ENCODE measurements at places on chromosomes 7 and 10.

DNA sequence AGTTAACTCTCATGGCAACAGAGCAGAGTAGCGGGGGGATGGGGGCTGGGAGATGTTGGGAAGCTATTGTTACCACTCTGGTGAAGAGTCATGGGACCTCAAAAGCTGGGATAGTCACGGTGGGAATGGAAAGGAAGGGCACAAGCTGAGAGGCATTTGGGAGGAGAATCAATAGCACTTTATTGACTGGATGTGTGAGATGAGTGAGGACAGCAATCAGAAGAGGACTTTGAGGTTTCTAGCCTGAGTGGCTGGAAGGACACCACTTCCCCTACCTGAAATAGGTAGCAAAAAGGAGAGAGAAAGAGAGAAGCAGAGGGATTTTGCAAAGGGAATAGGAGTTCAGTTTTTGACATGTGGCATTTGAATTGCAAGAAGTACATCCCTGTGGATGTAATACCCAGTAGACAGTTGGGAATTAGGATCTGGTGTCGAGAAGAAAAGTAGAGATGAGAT, 27.2 kb downstream of the SCD start:
- no peak for DNase-seq

- no peak for DNase-seq
These were observed 346.0 kb downstream of the ELMO1 start for GRCh38 chr7:37102518-37103137.

DNA sequence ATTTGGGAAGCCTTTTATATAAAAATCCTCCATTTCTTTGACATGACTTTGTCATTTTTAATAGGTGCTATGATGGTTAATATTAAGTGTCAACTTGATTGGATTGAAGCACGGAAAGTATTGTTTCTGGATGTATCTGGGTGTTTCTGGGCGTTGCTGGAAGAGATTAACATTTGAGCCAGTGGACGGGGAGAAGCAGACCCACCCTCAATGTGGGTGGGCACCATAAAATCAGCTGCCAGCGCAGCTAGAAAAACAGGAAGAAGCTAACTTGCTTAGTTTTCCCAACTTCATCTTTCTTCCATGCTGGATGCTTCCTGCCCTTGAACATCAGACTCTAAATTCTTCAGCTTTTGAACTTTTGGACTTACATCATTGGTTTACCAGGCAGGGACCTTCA, 1003.0 kb downstream of the SORCS3 start:
- DNase-seq, result no peak

DNA sequence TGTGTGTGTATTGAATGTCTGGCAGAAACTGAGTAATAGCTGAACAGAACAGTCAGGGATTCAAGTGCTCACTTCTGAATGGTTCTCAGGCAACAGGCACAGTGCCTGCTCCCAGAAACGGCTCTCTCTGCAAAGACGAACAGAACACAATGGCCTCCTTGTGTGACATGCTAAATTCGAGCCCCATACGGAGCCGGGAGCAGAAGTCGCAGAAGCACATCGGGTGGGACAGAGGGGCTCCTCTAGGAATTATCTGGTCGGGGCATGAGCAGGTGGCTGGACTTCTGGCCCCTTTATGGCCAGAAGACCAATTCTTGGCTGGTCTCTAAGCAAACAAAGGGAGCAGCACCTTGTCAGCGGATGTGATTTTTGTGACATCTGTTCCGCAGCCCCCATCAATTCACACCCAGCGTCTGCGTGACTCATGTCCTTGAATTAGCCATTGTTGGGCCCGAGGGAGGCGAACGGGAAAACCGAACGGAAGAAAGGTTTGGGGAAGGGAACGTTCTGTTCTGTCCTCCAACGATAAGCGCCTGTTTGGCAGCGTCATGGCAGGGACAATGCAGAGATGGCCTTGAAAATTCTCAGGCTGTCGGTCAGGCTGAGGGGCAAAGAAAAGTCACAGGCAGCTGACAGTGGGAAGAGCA, 47.3 kb upstream of the NPTX2 start:
- DNase-seq, result no peak

- DNase-seq, result no peak
These were observed 66.5 kb downstream of the ZNF277 start for GRCh38 chr7:112272921-112273561.

GRCh38 chr10:16545116-16545736, 23.5 kb upstream of the C1QL3 start:
- peak; percentile 1 for DNase-seq

DNA sequence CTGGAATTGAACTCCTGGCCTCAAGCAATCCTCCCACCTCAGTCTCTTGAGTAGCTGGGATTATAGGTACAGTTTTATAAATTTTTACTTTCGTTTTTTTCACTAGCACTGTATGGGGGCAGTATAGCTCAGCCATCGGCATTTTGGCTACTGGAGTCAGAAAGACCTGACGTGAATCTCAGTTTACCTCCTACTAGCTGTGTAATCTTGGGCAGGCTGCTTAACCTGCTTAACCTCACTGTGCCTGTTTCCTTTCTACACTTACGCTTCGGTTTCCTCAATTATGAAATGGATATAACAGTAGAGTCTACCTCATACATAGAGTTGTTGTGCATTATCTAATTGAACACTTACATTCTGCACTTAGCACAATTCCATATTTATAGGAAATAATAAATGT, 16.7 kb downstream of the STN1 start:
- DNase-seq, result no peak

DNA sequence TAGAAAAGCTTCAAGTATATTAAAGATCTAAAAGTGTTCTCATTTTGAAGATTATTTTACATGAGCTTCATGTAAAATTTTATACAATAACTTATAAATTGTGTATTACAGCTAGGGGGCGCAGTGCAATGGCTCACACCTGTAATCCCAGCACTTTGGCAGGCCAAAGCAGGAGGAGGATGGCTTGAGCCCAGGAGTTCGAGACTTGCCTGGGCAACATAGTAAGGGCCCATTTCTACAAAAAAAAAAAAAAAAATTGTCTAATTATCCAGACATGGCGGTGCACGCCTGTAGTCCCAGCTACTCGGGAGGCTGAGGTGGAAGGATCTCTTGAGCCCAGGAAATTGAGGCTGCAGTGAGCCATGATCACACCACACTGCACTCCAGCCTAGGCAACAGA, 16.6 kb downstream of the ACBD5 start:
- peak; percentile 24 for DNase-seq

- no peak for DNase-seq
These were observed 124.9 kb downstream of the ELFN1 start for GRCh38 chr7:1794888-1795542.

DNA sequence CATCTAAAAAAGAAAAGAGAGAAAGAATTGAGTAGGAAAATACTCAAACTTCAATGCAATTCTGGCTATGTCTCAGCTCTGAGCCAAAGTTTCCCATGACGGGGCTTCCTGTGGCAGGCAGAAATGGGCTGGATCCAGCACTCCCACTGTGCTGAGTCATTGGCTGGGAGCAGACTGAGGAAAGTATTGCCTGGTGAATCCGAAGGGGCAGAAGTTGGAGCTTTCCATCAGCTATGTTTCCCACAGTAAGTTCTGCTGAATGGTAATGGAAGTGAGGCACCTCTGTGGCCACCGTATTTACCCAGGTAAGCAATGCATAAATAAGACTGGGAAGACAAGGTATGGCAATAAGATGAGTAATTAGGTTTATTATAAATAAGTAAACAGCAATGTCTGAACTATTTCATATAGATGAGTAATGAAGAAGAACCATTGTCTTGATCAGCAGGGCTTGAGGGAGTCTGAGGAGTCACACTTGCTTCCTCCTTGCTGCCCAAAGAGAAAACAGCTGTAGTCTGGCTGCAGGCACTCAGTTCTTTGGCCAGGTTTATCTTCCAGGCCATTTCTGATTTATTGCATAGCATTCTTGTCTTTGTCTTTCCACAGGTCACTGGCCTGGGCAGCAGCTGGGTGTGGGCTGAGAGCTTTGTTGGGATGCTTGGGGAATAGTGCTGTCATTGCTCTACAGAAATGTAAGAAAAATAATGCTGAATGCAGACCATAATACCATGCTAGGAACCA, 255.3 kb downstream of the DNAJB9 start:
- DNase-seq, result no peak

DNA sequence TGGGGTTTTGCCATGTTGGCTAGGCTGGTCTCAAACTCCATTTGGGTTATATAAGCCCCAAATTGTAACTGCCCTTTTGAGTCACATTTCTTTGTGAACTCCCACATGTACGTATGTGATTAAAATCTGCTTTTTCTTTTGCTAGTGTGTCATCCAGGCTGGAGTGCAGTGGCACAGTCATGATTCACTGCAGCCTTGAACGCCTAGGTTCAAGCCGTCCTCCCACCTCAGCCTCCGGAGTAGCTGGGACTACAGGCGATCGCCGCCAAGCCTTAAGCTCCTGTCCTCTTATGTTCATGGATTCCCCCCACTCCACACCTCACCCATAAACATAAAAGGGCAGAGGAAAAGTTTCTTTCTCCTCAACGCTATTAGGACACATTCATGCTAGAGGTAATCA, 4.4 kb upstream of the SMC3 start:
- no peak for DNase-seq

GRCh38 chr7:130182990-130183389, 22.2 kb downstream of the TMEM209 start:
- no peak for DNase-seq

DNA sequence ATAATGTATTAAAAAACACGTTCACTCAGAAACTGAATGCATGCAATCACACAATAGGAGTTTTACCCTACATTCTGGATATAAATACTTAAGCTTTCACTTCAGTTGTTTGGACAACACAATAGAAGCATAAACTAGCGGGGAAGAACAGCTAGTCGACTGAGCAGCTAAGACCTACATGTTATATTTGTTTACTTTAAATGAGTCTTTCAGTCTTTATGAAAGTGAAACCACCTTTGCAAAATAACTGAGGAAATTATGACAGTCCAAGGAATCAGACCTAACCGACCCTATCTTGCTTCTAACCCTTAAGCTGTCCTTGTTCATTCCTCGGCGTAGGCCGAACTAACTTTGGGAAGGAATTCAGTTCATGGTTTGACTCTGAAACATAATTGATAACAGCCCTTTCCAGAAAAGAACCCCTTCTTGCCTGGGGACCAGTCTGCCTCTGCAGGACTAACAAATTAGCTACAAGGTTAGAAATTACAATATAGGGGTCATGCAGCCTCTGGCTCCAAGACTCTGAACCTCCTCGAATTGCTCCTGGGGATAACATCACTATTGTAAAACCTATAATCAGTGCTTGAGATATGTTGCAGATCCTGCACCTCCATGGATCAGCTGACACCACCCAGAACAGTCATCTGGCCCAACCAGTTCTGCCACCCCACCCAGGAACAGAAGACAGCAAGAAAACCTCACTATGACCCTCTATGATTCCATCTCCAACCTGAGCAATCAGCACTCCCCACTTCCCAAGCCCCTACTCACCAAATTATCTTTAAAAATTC, 185.1 kb upstream of the KLF6 start:
- no peak for DNase-seq

DNA sequence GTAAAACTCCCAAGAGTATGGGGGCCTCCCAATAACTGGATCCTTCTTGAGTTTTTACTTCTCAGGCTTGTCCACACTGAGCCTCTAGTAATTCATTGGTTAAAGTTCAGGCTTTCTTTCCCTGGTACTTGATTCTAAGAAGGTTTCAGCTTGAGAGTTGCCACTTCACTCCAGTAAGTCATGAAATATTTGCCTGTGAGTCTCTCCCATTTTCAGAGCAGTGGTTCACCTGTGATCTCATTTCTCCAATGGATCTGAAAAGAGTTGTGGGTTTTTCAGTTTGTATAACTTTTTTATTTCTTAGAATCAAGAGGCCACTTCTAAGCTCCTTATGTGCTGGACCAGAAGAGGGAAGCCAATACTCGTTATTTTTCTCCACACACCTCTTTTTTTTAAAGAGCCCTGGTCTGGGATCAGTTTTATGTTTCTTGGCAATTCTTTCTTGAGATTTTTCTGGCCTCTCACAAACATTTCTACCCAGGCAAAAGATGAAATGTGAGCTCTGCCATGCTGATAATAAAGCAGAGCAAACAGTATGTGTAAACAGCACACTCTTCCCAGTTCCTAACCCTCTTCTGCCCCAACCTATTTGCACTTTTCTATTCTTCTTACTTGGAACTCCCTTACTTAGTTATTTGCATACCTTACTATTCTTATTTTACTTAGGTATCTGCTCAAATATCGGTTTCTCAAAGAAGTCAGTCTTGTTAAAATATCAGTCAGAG, 983.4 kb downstream of the CCSER2 start:
- DNase-seq, result no peak

DNA sequence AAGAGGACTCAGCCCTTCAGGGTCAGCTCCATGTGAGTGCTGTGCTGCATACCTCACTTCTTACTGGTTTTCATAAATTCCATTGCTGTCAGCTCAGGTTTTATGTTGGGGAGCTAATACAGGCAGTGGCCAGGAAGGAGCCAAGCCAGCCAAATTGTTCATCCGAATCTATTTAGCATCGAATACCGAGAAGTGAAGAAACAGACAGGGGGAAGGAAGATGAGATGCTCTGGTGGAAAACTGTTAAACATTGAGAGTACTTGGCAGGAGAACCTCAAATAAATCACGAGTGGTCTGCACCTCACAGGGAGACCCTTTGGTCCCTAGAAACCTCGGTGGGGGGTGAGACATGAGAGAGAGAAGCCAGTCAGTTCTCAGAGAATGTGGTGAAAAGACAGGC, 196.0 kb upstream of the TMEM72 start:
- no peak for DNase-seq

DNA sequence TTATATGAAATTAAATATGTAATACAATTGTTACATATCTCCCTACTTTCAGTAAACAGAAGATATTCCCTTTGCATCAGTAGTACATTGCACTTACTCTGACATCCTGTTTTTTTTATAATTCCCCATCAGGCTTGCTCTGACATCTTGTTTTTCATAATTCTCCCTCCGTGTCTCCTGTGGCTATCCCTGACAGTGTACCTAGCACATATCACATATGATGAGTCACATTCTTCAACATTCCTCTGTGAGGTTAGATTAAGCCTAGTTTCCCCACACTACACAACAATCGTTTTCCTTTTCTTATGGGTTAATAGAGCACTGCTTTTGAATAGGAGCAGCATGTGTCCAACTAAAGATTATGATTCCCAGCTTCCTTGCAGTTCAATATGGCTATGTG, 250.6 kb upstream of the NPVF start:
- DNase-seq, result no peak

DNA sequence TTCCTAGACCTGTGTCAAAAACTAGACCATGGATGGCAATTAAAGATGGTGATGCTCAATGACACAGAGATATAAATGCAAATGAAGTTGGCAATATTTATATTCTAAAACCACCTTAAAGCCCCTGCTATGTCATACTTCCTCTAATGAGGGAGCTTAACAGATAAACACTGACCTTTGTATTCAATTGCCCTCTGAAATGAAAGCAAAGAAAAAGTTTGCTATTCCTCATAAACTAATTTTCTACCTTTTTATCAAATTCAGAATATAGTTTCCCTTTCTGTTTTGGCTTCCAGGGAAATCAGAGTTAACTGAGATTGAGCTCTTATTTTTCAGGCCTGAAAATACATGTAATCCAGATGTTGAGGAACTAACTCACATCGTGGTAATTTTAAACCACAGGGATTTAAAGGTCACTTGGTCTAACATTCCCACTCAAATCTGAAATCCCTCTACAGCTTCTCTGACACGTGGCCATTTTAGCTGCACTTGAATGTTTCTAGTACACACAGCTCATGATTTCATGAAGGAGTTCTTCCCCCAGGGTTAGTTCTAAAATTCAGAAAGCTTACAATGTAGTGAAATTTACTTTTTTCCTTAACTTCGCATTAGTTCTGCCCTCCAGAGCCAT, 37.9 kb upstream of the ABCB5 start:
- DNase-seq, result no peak

- DNase-seq, result no peak
These were observed 91.0 kb downstream of the MICALL2 start for GRCh38 chr7:1368184-1368681.

GRCh38 chr7:44969049-44969700, 9.6 kb downstream of the MYO1G start:
- DNase-seq, result no peak

- DNase-seq, result no peak
These were observed 3.6 kb downstream of the TSPAN14 start for GRCh38 chr10:80457554-80458262.

All from stimulated activated CD4-positive, alpha-beta T cell treated with anti-CD3 and anti-CD28 coated beads, Interleukin-2, amount 100 ng/mL, for 48 hours (primary cell).